ENCODE measurements at places on chromosomes 3 and 15. TPM values are rescaled to one million over a fixed set of nuclear protein-coding genes. Genes with fewer than 3 reads are reported as not detected.
A peak's percentile ranks its signal among the peaks of the same experiment; 100 is the strongest.

DNA sequence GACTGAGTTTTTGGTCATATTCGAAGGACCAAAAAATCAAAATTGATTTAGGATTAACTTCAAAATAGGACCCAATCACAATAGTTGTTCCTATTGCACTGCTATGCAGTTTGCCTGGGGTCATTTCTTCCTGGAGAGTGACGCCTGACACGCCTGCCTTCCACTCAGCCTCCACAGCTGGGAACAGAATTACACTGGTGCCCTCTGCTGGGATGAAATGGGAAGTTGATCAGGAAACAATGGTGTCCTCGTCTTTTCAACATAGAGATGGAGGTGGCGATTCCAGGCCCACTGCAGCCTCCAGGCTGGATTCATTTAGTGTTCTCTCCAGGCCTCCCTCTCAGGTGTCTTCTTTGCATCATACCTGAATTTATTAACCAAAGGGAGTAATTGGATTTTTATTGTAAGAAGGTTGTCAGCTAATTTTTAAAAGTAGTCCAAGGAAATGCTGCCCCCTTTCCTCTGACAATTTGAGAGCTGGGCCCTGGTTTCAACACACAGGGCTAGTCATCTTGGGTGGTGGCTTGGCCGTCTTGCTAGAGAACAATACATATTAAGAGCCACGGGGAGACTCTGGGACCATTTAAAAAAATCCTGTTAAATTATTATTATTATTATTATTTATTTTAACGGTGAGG, 69.7 kb downstream of the GAP43 start:
- peak; percentile 68 for DNase-seq

GRCh38 chr3:148643389-148643840, 54.3 kb upstream of the AGTR1 start:
- no peak for DNase-seq

GRCh38 chr3:151282921-151283320, 4.6 kb upstream of the P2RY14 start:
- DNase-seq: no peak

DNA sequence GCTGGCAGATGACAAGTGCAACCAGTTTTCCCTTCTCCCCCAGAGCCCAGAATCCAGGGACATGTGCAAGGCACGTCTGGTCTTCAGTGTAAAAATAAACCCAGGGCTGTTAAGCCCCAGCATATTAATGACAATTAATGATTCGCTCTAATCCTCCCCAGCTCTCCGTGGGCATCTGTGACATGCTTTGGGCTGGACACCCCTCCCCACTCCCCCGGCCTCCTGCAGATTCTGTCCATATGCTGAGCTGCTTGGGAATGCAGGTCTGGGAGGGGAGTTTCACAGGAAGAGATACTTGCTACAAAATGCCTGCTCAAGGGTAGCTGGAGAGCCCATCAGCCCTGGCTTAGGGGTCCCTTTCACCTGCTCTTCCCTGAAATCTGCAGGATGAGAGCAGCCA, 43.0 kb upstream of the NTRK3 start:
- DNase-seq: no peak

DNA sequence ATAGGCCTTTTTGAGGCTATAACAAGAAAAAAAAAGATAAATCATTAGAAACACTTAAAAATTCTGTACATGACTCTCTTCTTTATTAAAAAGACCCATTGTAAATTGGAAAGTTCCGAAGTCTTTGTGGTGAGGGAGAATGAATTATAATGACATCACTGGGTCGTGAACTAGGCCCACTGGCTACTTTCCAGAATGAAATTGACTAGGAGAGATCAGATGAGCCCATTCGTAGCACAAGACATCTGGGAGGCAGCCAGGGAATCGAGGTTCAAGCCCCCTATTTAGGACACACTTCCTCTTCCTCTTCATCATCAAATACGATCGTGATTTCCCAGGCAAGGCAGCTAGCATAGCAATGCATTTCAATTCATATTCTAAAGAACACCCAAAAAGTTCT, 889.8 kb upstream of the NR2F2 start:
- peak; percentile 42 for DNase-seq

GRCh38 chr15:101103598-101103997, 148.2 kb downstream of the CHSY1 start:
- DNase-seq: no peak

GRCh38 chr3:54901906-54902685, 25.8 kb downstream of the LRTM1 start:
- no peak for DNase-seq

DNA sequence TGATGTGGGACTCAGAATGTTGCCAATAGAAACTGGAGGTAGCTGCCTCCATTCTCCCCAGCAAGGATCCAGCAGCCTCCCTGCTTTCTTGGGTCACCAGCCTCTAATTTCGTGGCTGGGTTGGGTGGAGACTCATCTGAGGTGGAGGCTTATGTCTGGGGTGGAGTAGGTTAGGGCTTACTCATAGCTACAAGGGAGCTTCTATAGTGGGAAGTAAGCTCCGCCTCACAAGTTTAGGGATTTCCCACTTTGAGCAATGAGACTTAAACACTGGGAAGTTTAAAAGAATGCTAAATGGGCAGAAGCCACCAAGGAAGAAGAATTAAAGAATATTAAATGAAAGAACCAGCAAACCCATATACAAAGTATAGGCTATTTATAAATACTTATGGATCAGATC, 63.8 kb downstream of the GJD2 start:
- no peak for DNase-seq

DNA sequence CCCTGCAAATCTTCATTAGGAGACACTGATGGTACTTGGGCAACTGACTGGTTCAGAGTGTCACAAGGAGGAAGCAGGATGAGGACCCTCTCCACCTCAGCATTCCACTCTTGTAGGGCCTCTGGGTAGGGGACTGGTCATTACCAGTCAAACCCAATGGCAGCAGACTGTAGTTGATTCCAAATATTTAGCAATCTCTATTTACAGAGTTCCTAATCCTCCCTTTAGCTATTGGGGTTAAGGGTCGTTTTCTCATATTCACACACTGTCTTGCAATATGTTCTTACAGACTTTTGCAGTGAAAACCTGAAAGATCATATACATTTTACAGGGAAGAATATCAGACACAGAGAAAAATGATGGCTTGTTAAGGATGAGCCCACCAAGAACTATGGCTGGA, 397.7 kb downstream of the GAP43 start:
- no peak for DNase-seq

DNA sequence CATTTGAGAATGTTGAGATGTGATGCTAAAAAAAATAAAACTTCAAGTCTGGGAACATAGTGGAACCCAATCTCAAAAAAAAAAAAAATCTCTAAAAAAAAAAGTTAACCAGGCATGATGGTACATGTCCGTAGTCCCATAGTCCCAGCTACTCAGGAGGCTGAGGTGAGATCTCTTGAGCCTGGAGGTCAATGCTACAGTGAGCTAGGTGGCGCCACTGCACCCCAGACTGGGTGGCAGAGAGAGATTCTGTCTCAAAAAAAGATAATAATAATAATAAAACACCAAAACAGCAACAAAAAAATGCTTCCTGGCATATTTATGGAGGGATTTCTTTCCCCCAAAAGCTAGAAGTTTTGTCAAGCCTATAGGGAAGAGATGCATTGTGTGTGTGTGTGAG, 361.6 kb downstream of the ROBO1 start:
- DNase-seq: no peak

DNA sequence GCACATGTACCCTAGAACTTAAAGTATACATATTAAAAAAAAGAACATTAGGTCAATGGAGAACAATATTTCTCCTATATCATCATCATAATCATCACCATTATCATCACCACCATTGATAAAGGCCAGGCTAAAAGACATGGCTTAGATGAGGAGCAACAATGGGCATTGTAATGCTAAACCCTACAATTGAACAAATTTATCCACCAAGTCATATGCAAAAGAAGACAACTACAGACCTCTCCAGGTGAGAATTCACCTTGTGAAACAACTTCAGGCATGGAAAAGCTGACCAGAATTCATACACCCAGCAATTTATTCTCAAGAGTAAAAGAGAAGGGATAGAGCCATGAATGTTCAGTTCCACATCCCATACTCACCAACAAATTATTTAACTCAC, 46.3 kb upstream of the BBX start:
- DNase-seq: no peak

DNA sequence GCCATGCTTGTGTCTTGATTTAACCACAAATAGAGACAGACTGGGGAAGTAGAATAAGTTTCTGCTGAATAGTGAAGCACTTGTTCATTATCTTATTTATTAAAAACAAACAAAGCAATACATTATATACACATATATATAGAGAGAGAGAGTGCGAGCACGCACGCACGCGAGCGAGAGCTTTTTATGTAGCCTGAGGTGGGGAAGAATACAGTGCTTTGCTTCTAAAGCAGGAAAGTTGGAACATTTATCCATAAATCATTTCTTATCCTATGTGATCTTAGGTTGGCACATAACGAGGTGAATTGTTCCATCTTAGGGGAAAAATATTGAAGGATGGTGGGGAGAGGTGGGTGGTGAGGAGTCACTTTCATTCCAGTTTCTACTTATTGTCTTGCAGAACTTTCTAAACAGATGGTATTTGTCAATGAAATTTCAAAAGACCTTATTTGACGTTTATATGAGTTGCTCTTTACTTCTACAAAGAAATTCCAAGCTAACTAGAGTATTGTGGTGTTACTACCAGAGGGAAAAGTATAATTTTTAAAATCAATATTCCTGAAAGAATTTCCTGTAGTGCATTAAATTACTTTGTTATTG, 110.0 kb downstream of the ATG7 start:
- DNase-seq: no peak

DNA sequence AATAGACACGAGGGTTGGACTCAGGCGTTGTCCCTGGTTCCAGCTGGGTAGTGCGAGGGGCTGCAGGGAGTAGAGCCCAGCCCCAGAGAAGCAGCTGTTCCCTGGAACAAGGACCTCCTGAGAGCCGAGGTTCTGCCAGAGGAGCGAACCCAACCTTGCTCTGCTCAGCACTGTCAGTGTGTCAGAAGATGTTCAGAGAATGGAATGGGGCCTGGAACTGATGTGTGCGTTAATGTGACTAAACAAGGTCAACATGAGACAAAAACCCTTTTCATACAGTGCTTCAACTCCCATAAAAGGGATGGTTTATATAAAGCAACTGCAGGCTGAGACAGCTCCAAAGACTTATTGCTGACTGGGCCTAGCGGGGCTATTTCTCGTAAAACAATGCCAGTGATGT, 35.5 kb upstream of the HACD2 start:
- DNase-seq: no peak

DNA sequence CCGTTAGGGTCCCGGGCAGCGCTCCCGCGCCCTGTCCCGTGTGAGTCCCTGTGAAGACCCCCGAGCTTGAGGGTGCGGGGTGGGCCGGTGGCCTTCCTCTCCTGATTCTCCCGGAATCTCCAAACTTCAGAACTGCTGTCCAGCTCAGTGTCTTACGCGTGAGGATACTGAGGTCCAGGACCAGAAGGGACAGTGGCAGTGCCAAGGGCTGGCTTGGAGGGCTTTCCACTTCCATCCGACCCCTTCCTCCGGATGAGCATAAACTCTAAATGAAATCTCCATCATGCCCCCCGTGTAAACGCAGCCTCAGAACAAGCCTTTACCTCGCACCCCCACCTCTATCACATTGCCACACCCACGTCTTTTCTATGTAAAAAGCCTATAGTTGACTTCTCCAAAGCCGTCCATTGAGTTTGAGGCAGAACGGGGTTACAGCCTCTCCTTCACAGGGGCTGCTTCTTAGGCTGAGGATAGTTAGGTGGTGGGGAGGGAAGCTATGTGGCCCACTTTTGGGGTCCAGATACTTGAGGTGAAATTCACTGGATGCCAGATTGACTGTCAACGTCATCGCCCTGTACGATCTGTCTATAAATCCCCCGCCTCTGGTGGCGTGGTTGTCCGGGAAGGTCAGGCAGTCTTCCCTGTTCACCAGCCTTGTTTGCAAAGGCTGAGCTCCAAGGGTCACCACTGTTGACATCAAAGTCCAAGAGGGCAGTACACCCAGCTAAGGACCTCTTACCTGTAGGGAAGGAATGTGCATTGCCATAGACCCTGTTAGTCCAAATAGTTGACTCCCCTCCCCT, 1.1 kb downstream of the EDEM1 start:
- no peak for DNase-seq

DNA sequence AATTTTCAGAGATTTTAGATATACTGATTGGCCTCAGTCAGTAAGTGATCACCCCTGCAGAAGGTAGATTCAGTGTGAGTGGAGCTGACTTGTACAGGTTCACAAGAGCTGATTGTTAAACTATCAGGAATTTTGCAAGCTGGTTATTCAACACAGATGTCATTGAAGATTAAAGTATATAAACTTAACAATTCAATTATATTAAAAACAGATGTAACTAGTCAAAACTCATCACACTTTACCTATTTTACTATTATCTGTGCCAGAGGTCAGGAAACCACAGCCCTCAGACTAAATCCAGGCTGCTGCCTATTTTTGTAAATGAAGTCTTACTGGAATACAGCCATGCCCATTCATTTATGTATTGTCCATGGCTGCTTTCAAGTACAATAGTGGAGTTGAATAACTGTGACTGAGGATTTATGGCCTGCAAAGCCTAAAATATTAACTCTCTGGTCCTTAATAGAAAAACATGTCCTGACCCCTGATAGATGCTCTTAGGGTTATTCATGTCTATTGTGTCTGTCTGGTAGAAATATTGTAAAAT, 429.3 kb upstream of the PDZRN3 start:
- no peak for DNase-seq

GRCh38 chr3:142088522-142088921, 60.8 kb downstream of the TFDP2 start:
- no peak for DNase-seq

DNA sequence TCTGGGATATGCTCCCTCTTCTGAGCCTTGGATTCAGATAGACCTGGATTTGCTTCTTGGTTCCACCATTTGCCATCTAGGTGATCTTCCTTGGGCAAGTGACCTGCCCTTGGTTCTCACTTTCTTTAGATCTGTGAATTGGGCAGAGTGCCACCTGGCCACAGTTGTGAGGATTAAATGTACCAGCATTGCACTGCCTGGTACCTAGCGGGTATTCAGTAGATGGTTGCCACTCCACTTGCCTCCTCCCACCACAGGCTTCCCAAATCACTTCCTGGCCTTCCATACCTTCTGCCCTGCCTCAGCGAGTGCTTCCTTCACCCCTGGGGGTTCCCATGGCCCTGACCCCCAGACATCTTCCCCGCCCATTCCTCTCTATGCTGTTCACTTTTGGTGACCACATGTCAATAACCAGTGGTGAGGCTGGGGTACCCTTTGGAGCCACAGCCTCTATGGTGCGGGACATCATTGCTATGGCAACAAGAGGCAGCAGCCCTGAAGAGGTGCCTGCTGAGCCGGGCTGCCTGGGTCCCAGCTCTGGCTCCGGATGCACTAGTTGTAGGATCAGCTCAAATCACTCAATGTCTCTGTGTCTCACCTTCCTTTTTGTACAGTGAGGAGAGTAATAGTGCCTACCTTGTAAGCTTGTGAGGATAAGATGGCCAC, 40.5 kb downstream of the CMTM7 start:
- DNase-seq: no peak

Gene PARP15
- total RNA-seq: 2.7 TPM

Gene CX3CR1
- total RNA-seq: 1.2 TPM

Gene THSD4
- total RNA-seq: 90.1 TPM

Gene SH3BP5
- 28.6 TPM for total RNA-seq

Gene PPP1R14D
- total RNA-seq: not detected

Gene CRABP1
- not detected for total RNA-seq

Gene TSPAN3
- total RNA-seq: 90.4 TPM

Gene SATB1
- total RNA-seq: 39.7 TPM

Gene SCG5
- not detected for total RNA-seq
